ENCODE measurements at places on chromosomes 5 and 9. TPM values are rescaled to one million over a fixed set of nuclear protein-coding genes. Genes with fewer than 3 reads are reported as not detected.

- no peaks in the 10 kb centered on the region for H3K27me3 ChIP-seq
- DNase-seq = no peak
- H3K27ac ChIP-seq = no peak overlapping the region
These were observed 163.3 kb downstream of the GIN1 start for GRCh38 chr5:102956599-102956998.

Gene SLC27A6
- total RNA-seq = not detected

GRCh38 chr5:112143690-112144089, 275.4 kb downstream of the EPB41L4A start:
- no peaks in the 10 kb centered on the region for H3K36me3 ChIP-seq
- H3K27me3 ChIP-seq = no peaks in the 10 kb centered on the region

GRCh38 chr9:71748280-71748743, 20.0 kb downstream of the CEMIP2 start:
- H3K27me3 ChIP-seq = no peaks in the 10 kb centered on the region
- H3K4me3 ChIP-seq = no peak overlapping the region
- H3K4me1 ChIP-seq = no peaks in the 10 kb centered on the region
- H3K36me3 ChIP-seq = peaks cover 10% of the 10 kb centered on the region

- peaks cover 8% of the 10 kb centered on the region for H3K4me1 ChIP-seq
- H3K27me3 ChIP-seq = no peaks in the 10 kb centered on the region
- H3K27ac ChIP-seq = no peak overlapping the region
- H3K36me3 ChIP-seq = no peaks in the 10 kb centered on the region
These were observed 184.0 kb downstream of the HSPA4 start for GRCh38 chr5:133235696-133236426.

DNA sequence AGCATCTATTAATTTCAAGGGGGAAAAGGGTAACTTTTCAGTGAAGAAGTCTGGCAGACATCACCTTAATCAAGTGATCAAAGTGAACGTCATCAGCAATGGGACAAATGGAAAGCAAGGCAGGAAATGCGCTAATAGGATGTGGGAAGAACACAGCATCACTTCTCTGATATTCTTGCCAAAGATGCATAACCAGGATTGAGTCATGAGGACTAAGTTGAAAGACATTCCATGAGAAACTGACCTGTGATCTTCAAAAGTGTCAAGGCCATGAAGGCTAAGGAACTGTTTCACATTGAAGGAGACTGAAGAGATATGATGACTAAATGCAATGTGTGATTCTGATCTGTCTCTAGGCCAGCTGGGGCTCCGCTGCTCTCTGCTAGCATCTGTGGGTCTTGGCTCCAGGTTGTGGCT, 92.9 kb downstream of the NDFIP1 start:
- H3K27me3 ChIP-seq = no peaks in the 10 kb centered on the region
- H3K4me3 ChIP-seq = no peak overlapping the region
- H3K4me1 ChIP-seq = peaks cover 8% of the 10 kb centered on the region

GRCh38 chr9:90956026-90956810, 154.6 kb downstream of the SYK start:
- DNase-seq = no peak
- no peaks in the 10 kb centered on the region for H3K36me3 ChIP-seq
- no peak overlapping the region for H3K27ac ChIP-seq
- no peak overlapping the region for H3K4me3 ChIP-seq

- H3K27ac ChIP-seq = no peak overlapping the region
- H3K36me3 ChIP-seq = peaks cover 27% of the 10 kb centered on the region
- peaks cover 25% of the 10 kb centered on the region for H3K4me1 ChIP-seq
- H3K4me3 ChIP-seq = no peak overlapping the region
These were observed 6.4 kb downstream of the CMBL start for GRCh38 chr5:10301266-10301665.

Gene NR5A1
- not detected for total RNA-seq

Gene CD274
- total RNA-seq = 3.8 TPM

GRCh38 chr9:137630126-137630525, 11.3 kb downstream of the EHMT1 start:
- H3K4me1 ChIP-seq = peaks cover 5% of the 10 kb centered on the region
- no peak overlapping the region for H3K27ac ChIP-seq
- no peaks in the 10 kb centered on the region for H3K27me3 ChIP-seq
- no peak overlapping the region for H3K4me3 ChIP-seq

DNA sequence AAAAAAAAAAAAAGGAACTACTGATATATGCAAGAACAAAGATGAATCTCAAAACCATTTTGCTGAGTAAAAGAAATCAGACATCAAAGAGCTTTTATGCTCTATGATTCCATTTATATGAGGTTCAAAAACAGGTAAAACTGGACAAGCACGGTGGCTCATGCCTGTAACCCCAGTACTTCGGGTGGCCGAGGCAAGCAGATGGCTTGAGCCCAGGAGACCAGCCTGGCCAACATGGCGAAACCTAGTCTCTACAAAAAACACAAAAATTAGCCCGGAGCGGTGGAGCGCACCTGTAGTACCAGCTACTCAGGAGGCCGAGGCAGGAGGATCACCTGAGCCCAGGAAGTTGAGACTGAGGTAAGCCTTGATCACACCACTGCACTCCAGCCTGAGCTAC, 7.8 kb downstream of the PTBP3 start:
- H3K27me3 ChIP-seq = no peaks in the 10 kb centered on the region
- H3K4me1 ChIP-seq = peaks cover 10% of the 10 kb centered on the region
- no peak overlapping the region for H3K27ac ChIP-seq

DNA sequence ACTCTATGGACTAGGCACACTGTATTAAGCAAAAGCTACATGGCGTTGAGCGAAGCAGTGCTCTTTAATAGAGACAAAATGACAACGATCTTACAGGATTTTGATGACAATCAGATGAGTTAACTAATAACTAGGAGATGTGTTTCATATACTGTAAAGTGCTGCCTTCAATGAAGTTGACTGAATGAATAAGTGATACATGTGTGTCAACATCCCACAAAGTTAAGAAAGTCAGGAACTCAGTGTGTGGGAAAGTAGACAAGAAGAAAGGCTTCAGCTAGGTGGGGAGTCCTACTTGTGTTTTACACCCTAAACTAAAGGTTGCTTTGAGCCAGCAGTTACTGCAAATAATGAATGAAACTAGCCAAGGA, 79.6 kb downstream of the PAPPA start:
- H3K4me3 ChIP-seq = no peak overlapping the region
- no peak for DNase-seq
- peak overlapping the region; percentile 70 for H3K27ac ChIP-seq

Gene DNAI1
- not detected for total RNA-seq

- H3K27me3 ChIP-seq = no peaks in the 10 kb centered on the region
- DNase-seq = no peak
- no peak overlapping the region for H3K4me3 ChIP-seq
- no peak overlapping the region for H3K27ac ChIP-seq
- H3K36me3 ChIP-seq = no peaks in the 10 kb centered on the region
- H3K4me1 ChIP-seq = peaks cover 31% of the 10 kb centered on the region
These were observed 451.8 kb upstream of the PTGER4 start for GRCh38 chr5:40227931-40228330.

Gene BRINP1
- total RNA-seq = not detected

DNA sequence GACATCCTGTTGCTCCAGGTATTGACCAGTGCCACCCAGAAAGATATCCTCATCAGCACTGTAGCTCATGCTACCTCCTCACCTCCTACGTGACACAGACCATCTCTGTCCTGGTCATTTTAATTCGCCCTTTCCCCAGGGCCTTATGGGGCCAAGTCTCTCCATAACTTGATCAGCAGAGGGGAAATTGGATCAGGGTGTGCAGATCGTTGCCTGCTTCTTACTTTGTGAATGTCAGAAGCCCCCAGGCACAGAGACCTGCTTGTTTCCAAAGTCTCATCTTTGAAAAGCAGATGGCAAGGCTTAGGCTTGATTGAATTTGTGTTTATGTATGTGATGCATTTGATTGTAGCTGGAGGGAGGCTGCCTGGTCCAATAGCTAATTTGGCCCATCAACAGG, 8.8 kb upstream of the DBH start:
- H3K4me3 ChIP-seq = no peak overlapping the region
- peaks cover 23% of the 10 kb centered on the region for H3K27me3 ChIP-seq
- no peaks in the 10 kb centered on the region for H3K4me1 ChIP-seq
- H3K27ac ChIP-seq = no peak overlapping the region
- no peak for DNase-seq

DNA sequence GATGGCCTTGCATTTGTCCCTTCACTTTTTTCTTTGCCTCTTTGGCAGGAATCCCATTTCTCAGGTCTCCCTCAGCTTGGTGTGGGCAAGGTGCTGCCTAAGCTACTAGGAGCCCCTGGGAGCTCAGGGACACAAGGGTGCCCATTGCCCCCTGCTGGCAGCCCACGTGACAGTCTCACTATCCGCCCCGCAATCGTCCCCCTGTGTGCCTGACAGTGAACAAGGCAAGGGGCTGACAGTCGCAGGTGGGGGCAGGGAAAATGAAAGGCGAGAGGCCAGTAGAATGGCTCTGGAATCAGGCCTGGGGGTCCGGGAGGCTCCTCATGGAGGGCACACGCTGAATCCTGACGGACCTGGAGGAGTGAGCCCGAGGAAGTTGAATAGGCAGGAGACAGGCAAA, 2.0 kb upstream of the PCDH12 start:
- no peak for DNase-seq
- no peaks in the 10 kb centered on the region for H3K36me3 ChIP-seq
- H3K27ac ChIP-seq = no peak overlapping the region
- H3K4me1 ChIP-seq = 0 out of 2 replicates have a peak, but pooled peaks cover 6% of the 10 kb centered on the region

All from PC-3 (cell line).